ENCODE measurements at places on chromosomes 11 and 22.

DNA sequence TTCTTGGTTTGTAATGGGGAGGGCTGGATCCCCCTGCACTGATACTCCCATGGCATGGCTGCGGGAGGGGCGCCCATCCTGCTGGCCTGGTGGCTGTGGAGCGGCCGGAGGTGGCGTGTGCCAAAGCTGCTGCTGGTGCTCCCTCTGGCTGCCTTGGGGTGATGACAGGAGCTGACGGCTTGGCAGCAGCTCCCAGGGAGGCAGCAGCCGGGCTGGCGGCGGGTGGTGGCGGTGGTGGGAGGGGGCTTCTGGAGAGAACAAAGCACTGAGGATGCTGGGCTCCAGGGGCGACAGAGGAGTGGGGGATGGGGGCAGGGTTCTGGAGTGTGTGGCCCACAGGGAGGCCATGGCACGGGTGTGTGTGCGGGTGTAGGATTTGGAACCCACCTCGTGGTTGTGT, 11.4 kb upstream of the MPPED1 start:
- DNase-seq: no peak

DNA sequence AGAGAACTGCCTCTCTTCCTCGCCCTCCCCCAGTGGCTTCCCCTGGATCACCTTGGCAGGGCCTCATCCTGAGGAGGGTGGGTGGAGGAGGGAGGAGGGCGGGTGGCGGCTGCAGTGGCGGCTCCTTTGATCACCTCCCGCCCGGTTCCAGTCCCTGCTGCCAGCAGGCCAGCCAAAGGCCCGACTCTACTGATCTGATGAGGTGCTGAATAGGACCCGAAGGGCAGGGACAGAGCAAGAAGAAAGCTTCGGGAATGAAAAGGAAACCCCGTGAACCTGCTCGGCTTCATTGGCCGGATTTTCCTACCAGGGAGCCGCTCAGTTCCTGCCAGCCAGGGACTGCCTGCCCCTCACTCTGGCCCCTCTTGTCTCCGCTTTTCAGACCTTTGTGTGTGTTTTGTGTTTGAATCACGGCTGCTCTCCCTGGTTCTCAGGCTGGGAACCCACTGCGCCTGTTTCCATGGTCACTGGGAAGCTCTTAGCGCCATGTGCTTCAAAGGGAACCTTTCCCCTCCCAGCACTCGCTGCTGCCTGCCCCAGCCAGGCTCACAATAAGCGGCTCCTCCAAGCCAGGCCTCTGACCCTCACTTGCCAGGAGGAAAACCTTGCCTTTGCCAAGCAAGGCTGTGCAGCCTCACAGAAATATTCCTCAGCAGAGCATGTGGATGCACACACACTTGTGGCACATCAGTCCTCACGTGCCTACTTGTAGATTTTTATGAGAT, 56.8 kb downstream of the C22orf31 start:
- DNase-seq: no peak

DNA sequence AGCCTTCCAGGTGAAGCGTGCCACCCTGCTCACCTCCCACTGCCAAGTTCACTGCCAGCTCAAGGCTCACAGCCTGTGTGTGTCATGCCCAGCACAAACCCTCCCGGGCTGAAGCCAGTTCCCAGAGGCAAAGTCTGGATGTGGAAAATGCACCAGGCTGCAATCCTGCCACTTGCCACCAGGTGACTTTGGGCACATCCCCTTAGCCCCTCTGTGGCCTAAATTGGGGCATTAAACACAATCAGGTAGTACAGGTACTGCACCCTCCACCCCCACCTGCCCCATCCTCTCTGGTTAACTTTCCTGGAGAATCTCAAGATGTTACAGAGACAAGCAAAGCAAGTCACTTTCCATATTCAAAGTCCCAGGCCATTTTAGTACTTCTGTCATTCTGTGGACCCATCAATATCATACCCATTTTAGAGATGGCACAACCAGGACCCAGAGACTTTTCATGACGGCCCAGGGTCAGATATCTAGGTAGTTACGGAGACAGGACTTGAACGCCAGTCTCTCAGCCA, 1.8 kb upstream of the RASD2 start:
- no peak for DNase-seq

- DNase-seq: no peak
Observed at GRCh38 chr11:120532082-120532831, 20.7 kb downstream of the GRIK4 start.

DNA sequence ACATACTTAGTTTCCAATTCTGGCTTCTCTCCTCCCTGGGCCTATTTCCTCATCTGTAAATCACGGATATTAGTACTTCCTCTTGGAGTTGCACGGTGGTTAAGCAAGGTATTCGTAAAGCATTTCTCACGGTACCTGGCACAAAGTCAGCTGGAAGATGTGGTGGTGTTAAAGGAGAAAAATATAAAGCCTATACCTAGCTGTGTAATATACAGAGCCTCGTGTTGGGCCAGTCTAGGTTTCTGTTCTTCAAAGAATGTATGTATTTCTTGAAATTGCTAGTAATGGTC, 47.2 kb downstream of the DBX1 start:
- no peak for DNase-seq

All from forelimb muscle (tissue), 1 donor.